ENCODE measurements at places on chromosomes 4 and X.

DNA sequence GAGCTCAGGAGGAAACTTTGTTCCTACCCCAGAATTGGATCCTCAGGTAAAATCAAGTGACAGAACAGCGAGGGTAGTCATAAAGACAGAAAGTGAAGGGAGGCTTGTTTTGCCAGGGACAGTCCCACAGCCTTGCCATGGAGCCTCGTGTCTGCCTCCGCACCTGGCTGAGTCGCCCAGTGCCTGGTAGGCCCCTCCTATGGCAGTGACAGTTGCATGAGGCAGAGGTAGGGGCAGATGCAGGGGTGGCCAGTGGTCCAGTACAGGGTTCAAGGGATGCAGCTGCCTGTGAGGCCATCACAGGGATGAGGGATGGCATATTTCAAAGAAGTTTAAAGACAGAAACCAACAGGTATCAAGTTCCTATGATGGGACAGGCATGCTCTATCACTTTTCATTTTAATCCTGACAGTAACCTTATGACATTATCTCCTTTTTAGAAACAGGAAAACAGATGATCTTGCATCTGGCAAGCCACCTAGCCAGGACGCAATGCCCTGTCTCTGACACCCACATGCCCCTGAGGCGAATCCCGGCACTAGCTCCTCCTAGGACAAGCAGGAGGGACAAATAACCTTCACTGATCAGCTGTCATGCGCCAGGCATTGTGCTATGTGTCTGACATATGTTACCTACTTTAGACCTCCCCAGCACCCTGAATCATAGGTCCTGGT is 127.4 kb upstream of the ENPP6 start:
- no peak for DNase-seq

- no peak for DNase-seq
Observed at GRCh38 chr4:25101836-25102235, 58.4 kb downstream of the SEPSECS start.

DNA sequence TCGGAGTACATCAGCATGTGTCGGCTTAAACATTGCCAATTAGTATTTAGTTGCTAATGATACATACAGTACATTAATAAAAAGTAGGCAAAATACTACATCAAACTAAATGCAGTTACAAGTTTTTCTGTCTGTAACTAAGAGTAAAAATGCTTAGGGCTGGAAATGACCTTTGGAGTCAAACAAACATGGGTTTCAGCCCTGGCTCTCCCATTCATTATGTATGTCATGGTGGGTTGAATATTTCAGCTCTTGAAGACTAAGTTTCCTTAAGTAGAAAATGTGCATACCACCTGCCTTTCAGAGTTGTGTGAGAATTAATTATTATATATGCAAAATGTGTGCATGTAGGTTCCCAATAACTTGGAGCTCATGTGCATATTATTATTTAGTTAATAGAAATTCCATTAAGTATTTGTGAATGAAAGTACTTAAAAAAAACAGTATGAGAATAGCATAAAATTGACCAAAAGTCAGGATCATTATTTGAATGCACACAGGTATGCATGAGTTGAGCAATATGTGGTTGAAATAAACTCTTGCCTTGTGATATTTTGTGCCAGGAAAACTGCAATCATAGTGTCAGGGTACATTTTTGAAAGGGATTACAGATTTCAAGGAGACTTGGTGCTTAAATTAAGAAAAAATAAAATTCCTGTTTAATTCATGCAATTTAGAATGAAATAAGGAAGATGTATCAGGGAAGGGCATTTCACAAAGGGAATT is 2048.7 kb downstream of the PCDH7 start:
- no peak for DNase-seq

- no peak for DNase-seq
Observed at GRCh38 chr4:177118596-177118995, 191.1 kb upstream of the NEIL3 start.

DNA sequence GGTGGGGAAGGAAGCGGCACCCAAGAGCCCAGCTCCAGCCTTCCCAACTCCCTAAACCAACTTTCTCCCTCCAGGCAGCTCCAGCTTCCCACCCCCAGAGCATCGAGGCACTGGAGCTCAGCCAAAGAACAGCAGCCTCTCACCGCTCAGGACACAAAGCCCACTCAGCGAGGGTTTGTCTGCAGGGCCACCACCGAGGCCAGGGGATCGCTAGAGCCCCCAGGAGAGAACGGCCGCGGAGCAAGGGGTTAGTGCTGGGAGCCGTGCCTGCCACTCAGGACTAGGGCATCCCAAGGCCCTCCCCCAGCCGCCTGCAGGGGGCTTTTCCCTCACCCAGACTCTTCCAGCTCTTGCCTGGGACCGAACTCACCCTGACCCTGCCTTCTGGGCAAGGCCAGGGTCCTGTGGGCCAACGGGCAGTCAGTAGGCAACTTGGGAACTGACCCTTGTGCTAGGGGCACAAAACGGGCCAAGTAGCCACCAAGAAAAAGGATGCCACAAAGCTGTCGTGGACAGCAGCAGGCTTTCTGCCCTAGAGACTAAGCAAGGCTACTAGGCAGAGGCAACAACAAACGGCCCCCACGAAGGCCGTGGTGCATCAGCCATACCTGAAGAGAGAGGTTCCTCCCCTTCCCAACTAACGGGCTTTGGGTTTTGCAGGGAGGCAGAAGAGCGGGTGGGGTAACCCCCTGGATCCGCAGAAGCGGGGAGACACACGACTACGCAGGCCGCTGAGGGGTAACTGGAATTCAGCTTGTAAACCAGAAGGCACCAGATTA is 2.3 kb downstream of the HCFC1 start:
- no peak for DNase-seq

DNA sequence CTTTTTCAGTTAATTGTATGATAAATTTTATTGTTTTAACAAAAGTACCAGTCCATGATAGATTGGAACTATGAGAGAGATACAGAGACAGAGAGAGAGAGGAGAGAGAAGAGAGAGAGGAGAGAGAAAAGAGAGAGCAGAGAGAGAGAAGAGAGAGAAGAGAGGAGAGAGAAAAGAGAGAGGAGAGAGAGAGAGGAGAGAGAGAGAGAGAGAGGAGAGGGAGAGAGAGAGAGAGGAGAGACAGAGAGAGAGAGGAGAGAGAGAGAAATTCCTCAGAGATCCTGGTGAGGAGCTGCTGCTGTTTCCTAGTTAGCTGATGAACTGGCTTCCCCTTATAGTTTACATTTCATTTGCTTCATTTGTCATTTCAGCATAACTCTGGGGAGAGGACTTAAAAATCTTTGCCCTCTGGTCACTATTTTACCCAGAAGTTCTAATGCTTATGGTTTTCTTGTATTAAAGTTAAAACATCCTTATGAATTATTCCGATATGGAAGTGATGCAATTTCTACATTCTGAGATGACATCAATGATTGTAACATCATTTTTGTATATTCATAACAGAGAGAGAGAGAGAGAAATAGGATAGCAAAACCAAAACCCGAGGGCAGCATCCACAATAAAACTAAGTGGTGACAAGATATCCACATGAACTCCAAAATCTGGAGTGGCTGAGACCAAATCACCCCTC is 10.8 kb downstream of the CTAG1A start:
- DNase-seq: no peak

All from GM12891 (cell line).